ENCODE measurements at places on chromosomes 11 and 22. TPM values are rescaled to one million over a fixed set of nuclear protein-coding genes. Genes with fewer than 3 reads are reported as not detected.

DNA sequence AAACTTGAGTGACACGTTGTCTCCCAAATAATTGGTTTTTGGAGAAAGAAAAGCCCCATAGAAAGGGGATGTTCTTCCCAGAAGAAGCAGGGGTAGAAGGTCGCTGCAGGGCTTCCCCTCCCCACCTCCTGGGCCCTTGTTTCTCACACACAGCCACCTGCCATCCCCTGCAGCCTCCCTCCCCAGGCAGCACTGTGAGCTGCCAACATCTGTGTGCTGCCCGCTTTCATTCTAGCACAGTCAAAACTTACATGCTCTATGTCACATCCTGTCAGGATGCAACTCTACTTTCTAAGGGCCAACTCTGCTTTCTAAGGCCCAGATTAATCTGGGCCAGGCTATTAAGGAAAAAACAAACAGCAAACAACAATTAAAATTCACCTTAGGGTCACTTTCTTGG lies 309.4 kb upstream of the ZC3H12C start:
- no peak for DNase-seq

DNA sequence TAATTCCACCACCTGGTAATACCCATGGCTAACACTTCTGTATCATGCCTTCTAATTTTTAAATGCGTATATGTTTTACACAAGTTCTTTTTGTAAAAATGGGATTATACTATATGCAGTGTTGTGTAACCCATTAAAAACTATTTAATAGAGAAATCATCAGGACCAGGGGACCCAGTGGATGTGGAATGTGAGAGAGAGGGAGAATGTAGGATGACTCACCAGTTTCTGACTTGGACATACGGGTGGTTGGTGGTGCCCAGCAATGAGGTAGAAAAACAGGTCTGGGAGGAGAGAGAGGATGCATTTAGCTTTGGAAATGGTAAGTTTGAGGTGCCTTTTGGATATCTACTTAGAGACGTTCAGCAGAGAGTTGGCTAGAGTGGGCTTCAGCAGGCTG lies 112.0 kb upstream of the TBCEL start:
- DNase-seq = no peak

GRCh38 chr11:34501949-34502348 lies 11.6 kb downstream of the ELF5 start:
- DNase-seq = no peak

DNA sequence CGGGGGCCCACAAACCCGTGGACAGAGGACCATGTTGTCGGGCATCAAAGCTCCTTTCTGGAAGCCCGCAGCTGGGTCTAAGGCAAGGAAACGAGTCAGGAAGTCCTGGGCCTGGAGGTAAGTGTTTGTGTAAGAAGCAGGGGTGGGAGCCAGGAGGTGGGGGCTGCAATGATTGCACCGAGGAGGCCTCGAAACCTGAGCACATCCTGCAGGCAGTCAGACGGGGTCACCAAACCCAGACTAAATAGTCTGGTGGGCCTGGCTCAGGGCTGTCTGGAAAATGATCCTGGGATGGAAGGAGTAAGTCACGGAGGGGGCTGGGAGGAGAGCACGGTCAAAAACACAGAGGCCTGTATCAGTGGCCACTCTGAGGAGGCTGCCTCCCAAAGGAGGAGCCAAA lies 539.2 kb downstream of the MN1 start:
- DNase-seq = no peak

The OR52K2 gene
- total RNA-seq = not detected

- peak; percentile 58 for DNase-seq
These were observed 13.1 kb downstream of the SCARF2 start for GRCh38 chr22:20424568-20424931.

The QSER1 gene
- total RNA-seq = 23.9 TPM

The LMO1 gene
- 2.1 TPM for total RNA-seq

DNA sequence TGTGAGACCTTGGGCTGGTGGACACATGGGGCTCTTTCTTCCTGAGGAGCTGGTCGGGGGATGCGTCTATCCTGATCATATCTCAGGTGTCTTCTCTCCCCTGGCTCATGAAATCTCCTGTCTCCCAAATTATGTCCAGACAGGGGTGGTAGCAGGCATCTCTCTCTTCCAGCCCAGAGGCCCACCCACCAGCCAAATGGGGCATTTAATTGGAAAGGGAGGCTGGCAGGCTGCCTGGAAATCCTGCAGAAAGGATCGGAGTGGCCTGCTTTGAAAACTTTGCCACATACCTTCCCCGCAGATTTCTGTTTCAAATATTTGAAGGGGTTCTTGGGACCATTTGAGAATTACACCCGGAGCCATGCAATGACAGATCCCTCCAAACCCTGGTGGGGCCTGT lies 37.4 kb downstream of the SMIM38 start:
- no peak for DNase-seq

DNA sequence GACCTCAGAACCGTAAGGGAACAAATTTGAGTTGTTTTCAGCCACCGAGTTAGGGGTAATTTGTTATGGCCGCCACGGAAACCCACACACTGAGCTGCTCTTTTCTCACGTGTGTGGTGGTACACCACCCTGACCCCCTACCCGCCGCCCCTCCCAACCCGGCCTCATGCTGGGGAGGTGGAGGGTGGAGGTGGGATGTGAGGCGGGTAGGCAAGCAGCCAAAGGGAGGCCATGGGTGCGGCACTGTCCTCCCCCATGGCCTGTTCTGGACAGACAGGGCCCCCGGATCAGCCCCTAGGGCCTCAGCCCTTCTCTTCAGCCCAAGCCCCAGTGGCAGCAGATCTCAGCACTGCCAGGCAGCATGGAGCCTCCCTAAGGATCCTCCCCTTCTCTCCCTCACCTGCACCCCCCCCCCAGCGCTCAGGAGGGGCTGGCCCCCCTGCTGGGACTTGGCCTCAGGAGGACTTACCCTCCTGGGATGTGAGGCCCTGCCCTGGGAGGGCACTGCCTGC lies 7.9 kb downstream of the PRR5 start:
- no peak for DNase-seq

DNA sequence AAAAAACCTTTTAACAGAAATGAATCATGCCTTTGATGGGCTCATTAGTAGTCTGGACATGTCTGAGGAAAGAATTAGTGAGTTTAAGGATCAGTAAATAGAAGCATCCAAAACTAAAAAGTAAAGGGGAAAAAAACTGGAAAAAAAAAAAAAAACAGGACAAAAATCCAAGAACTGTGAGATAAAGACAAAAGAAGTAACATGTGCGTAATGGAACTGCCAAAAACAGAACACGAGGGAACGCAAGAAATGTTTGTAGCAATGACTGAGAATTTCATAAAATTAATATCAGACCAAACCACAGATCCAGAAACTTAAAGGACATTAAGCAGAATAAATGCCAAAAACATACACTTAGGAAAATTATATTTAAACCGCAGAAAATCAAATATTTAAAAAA lies 77.4 kb downstream of the MS4A13 start:
- no peak for DNase-seq

The TRIM51 gene
- not detected for total RNA-seq

The CSF2RB gene
- 9.7 TPM for total RNA-seq

DNA sequence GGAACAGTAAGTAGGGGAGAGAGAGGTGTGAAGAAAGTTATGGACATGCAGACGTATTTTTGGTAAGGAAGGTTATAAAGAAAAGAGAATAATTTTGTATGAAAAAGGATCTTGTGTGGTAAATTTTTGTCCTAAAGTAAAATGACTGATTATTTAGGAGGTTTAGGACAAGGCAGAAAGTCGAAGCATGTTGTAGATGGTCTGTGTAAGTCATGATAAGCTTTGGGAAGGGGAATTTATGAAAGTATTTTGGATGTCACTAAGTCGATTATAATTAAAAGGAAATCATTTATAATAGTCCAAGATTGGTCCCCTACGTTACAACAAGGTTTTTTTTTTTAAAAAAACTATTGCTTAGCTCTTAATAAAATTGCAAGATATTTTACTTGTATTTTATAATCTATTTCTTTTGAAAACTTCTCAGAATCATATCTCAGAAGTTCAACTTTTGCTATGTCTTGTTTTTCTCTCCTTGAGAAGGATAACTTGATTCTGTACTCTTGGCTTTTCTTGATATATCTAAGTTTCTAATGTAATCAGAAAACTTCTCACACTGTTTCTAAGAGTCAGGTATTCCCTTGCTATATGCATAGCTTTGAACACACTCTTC lies 10.9 kb upstream of the CABP2 start:
- no peak for DNase-seq

DNA sequence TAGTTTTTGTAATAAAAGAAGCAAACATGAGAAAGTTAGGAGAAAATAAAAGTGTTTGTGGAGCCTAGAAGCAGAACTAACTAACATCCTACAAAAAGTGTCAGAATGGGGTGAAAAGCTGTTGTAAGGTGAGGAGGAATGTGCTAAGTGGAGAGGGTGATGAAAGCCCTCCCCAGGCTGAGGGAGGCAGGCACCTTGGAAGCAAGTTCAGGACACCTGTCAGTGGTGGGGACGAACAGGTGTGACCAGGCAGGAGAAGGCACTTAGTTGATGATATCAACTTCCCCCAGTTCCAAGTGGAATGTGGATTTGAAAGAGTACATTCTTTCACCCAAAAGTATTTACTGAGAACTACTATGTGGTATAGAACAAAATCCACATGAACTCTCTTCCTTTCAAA lies 18.7 kb upstream of the BMAL1 start:
- DNase-seq = no peak

DNA sequence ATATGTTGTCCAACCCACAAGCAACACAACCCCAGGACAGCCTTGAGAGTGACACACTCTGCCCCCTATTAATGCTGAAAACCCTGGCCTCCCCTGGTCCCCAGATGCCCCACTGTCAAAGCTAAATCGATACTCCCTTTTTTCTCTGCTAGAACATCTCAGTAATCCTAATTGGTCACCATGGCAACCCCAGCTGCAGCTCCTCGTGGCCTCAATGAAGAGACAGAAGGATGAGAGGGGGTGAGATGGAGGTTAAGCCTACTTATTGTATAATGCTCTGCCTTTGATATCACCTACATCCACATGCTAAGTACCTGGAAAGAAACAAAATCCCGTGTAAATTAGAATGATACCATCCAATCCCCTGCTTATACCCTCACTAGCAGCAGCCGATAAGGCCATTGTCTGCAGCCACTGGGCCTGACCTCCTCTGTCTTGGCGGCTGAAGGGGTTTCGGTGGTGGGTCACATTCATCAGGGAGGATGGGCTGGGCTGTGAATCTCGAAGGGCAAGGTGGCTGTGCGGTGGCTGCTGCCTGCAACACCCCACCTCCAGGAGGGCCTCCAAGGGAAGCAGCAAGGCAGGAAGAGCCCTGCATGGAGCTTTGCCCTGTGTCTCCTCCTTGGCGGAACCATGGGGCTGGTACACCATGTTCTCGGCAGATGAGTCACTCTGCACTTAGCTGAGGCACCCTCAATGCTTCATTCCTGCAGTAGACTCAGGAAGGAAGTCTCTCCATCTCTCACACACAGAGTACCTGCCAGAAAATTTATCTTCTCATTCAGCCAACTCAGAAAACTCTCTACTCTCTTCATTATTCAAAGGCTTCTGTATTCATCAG lies 399.5 kb downstream of the BUD13 start:
- no peak for DNase-seq

The OR52H1 gene
- not detected for total RNA-seq

- DNase-seq = no peak
These were observed 73.3 kb upstream of the FAR1 start for GRCh38 chr11:13595166-13595565.

The LSP1 gene
- total RNA-seq = 86.8 TPM

GRCh38 chr11:103948187-103948763 lies 88.2 kb upstream of the DDI1 start:
- no peak for DNase-seq

DNA sequence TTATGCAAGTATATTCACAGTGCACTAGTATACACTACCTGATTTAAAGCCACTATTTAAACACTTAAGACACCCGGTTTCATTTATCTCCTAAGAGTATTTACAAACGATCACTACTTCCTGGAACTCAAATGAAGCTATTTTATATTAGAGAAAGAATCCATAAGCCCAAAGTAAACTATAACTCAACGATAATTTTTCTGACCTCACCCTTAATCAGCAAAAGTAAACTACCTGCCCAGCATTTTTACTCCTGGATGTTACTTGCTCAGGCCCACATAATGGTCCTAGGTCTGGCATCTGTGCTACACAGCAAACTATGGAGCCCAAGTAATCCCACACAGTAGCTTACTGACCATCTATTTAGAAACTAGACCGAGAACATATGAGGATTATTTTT lies 33.4 kb downstream of the TSG101 start:
- no peak for DNase-seq

GRCh38 chr22:48921411-48921903 lies 906.2 kb downstream of the BRD1 start:
- DNase-seq = no peak

GRCh38 chr22:41245917-41246499 lies 5.3 kb upstream of the CHADL start:
- DNase-seq = no peak

- no peak for DNase-seq
These were observed 37.2 kb downstream of the POU2AF3 start for GRCh38 chr11:111335549-111335948.

DNA sequence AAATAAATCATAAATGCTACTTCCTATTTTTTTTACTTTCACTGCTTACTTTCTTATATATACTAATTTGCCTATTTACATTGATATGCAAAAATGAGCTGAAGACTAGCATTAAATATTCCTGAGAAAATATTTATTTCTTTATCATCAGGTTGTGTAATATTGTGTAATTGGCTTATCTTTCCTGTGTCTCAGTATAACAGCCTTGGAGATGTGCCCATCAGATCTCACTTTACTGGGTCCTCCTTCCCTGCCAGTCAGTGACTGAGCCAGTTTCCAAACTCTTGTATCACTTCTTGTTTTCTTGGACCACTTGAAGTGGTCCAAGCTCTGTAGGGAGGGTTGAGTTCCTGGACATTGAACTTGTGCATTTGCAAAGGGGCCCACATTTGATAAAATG lies 900.0 kb downstream of the LUZP2 start:
- no peak for DNase-seq

GRCh38 chr11:57429946-57430345 lies 3.0 kb upstream of the SLC43A3 start:
- no peak for DNase-seq

- DNase-seq = no peak
These were observed 197.1 kb upstream of the ARHGAP20 start for GRCh38 chr11:110909336-110909735.

GRCh38 chr11:118744046-118744445 lies 46.9 kb downstream of the DDX6 start:
- DNase-seq = no peak

The MPZL2 gene
- 14.2 TPM for total RNA-seq

The ADAMTS8 gene
- total RNA-seq = 0.76 TPM

DNA sequence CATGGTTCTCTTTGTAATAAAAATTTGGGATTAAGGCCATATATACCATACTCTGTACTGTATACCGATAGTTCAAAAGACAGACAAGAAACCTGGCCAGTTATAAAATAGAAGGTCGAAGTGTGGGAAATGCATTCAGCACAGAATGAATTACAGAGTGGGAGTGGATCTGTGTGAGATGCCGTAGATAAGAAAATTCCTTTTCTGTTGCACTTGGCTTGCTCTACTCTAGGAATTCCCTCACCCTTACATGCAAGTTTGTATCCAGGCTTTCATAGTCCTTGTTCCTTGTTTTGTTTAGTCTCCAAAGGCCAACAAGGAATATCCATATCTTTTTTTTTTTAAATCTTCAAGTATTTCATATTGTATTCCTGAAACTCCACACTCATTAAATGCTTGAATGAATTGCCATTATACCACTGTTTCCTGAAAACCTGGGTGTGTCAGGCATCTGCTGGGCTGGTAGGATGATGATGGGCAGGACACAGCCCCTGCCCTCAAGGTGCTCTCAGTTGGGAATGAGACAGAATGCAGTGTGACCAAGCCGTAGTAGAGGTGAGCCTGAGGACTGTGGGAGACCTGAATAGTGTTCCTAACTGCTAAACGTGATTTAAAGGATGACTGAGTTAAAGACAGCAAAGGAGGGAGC lies 53.5 kb downstream of the TEAD1 start:
- DNase-seq = no peak

Measured in heart left ventricle (tissue), 16 donors.